Stimulated activated CD8-positive, alpha-beta memory T cell treated with anti-CD3 and anti-CD28 coated beads, Interleukin-15, amount 100 ng/mL, for 4 hours (primary cell): ENCODE measurements at places on chromosomes 13 and 19.

DNA sequence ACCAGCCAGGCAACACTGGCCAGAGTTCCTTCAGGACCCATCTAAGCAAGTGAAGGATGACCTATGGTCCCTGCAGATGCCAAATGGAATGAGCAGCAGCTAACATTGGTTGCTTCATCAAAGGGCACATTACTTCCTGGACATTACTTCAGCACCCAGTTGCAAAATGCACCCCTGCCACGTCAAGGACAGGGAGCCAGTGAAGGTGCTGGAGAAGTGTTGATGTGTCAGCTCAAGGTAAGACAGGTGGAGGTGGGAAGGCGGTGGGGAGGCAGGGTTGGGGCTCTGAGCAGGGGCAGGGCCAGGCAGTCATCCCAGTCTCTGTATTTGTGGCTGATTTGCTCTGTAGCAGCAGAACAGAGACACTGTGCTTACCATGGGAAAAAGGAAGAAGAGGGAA, 14.6 kb downstream of the CSNK1A1L start:
- no peak for DNase-seq

DNA sequence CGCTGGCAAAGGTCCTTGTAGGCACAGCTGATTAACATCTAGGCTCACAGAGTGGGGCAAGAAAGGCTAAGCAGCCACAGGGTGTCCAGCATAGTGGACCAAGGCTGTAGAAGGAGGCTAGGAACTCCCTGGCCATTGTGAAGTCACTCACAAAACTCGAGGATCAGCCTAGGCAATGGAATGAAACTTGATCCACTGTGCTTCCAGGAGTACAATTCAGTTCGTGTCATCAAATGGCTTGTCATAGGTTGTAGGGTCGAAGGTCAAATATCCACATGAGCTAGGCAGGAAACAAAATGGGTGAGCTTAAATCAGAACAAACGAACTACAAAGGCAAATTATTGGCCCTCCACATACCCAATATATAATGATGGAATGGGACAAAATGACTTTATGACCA, 4.4 kb upstream of the FAM187B start:
- no peak for DNase-seq

DNA sequence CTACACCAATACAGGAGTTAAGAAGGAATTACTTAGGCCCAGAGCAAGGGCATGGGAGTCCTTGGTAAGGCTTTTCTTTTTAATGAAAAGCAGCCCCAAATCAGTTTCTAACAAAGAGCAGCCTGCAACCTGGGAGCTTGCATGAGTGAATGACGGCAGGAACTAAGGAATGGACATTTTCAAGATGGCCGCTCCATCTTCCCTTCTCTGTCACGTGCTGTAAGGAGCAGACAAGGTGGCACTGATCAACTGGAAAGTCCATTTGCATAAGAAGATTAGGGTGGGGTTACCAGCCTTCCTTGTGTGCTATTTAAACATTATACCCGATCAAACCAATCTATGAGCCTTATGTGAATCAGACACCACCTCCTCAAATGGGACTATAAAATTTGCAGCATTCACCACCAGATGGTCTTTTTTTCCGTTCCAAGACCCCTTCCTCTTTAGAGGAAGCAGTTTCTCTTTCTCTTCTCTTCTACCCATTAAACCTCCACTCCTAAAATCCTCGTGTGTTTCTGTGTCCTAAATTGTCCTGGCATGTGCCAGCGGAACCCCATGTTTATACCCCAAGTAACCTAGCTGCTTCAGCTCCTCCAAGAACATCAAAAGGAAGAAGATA, 2.8 kb upstream of the SIGLECL1 start:
- DNase-seq, result no peak

GRCh38 chr19:30411714-30412113, 39.5 kb downstream of the ZNF536 start:
- no peak for DNase-seq

DNA sequence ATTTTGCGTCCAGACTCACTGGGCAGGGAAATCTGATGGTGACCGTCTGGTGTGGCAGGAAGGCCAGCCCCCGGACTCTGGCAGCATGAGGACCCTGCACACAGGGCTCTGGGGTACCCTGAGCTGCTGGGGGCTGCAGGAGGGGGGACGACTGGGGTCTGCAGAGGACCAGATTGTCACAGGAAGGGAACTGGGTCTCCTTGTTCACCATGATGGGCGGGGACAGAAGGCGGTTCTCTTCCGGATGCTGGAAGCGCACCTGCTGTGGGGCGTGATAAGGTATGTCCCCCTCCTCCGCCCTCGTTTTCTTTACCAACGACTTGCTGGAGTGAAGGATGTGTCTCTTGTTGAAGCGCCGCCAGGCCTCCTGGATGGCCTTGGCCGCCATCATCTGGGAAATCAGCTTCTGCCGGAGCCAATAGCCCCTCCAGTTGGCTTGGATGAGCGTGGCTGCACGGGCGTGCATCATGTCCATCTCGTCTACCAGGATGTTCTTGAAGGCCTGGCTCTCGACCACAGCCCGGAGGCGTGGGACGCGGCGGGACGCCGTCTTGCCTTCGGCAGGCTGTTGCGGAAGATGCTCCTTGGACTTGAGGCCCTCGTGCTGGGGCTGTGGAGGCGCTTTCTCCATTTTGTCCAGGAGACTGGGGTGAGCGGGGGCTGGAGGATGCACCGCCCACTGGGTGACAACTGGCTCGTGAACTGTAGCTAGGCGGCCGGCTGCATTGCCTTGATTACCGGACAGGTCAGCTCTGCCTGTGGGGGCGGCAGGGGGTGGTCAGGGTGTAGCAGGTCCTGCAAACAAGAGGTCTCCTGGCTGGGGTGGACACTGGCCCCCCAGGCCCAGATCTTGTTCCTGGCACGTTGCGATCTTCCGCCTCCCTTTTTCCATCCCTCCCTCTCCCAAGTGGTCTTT, 7.2 kb downstream of the IQCN start:
- DNase-seq, result no peak

GRCh38 chr19:27962264-27962663, 1250.7 kb downstream of the UQCRFS1 start:
- DNase-seq, result no peak

DNA sequence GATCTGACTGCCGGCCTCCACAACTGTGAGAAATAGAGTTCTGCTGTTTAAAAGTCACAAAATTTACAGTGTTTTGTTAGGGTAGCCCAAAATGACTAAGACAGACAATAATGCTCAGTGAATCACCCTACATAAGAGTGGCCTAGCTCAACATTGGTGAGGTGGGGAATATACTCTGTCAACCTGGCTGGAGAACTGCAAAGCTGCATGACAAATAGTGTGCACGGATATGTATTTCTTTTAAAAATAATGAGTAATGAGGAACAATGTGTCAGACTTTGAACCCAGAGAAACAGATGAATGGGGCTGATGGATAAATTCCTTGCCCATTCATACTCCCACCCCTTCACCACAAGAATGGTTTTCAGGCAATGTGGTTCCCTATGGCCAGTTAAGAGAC, 372.4 kb downstream of the SUCLA2 start:
- DNase-seq, result no peak

- no peak for DNase-seq
Observed at GRCh38 chr13:114015969-114016295, 42.1 kb upstream of the C13orf46 start.

GRCh38 chr13:48561466-48562235, 28.8 kb upstream of the RCBTB2 start:
- no peak for DNase-seq

DNA sequence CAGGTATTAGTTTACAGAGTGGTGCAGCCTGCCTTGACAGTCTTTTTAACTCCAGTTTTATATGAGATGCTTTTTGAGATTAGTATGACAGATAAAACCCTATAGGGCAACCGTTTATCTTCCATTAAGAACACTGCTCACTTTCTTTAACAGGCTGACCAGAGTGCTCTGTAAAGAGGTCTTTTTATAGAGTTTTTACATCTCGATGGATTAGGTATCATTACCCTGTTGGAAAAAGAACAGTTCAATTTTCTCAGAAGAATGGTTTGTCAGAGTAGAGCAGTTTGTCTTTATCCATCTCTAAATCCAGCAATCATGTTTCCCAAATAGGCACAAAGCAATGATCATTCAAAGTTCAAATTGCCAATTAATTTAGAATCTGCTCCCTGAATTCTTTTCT, 395.2 kb upstream of the ARGLU1 start:
- no peak for DNase-seq

DNA sequence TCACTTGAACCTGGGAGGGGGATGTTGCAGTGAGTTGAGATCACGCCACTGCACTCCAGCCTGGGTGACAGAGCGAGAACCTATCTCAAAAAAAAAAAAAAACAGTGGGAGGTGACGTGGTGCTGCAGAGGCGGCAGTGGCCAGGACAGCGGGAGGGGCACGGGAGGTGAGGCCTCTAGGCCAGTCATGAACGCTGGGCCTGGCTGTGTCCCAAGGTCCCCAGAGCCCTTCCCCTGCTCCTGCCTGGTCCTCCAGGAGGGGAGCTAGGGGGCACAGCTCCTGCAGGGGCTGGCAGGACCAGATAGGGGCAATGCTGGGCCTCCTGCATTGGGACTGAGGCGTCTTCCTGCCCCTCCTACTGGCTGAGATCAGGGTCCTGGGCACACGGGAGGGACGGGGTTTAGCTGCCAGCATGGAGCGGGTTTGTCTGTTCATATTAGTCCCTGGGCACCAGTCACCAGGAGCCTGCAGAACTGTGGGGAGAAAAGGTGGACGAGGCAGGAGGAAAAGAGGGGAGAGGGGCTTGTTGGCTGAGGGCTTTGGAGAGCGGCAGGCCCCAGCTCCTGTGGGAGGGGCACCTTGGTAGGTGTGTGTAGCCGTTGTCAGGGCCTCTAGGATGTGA, 4.5 kb downstream of the MAP2K7 start:
- DNase-seq, result no peak

DNA sequence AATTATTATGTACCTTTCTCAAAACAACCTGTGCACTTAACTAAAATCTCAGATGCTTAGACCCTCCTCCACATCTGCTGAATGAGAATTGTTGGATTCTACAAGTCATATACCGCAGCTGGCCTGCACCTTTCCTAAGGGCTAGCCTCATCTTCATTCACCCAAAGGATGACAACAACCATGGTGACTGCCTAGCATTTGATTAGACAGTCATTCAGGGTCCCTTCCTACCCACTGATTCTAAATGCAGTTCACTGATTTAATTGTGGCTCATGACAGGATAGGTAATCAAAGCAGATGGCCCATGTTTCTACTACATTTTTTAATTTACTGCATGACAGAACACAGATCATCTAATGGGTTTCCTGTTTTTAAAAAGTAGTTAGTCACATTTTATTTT, 551.9 kb upstream of the SLC10A2 start:
- no peak for DNase-seq

GRCh38 chr19:3533563-3534216, 5.3 kb upstream of the TEKTIP1 start:
- no peak for DNase-seq

DNA sequence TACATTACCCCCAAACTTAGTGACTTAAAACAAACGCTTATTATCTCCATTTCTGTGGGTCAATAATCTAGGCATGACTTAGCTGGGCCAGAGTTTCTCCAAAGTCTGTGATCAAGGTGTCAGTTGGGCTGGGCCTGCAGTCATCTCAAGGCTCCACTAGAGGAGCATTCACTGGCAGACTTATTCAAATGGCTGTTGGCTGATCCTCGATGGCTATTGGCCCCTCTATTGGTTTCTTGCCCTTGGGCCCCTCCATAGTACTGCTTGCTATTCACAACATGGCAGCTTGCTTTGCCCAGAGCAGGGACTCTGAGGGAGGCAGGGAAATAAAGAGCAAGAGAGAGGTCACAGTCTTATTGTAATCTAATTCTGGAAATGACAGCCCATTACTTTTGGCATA, 57.6 kb downstream of the RCBTB2 start:
- DNase-seq, result no peak

GRCh38 chr13:87736849-87737385, 65.7 kb downstream of the SLITRK5 start:
- no peak for DNase-seq

- no peak for DNase-seq
Observed at GRCh38 chr19:34788074-34788473, 15.1 kb upstream of the ZNF599 start.

- no peak for DNase-seq
Observed at GRCh38 chr13:97339019-97339987, 94.7 kb upstream of the RAP2A start.

GRCh38 chr13:110290826-110291225, 16.1 kb downstream of the COL4A1 start:
- no peak for DNase-seq

DNA sequence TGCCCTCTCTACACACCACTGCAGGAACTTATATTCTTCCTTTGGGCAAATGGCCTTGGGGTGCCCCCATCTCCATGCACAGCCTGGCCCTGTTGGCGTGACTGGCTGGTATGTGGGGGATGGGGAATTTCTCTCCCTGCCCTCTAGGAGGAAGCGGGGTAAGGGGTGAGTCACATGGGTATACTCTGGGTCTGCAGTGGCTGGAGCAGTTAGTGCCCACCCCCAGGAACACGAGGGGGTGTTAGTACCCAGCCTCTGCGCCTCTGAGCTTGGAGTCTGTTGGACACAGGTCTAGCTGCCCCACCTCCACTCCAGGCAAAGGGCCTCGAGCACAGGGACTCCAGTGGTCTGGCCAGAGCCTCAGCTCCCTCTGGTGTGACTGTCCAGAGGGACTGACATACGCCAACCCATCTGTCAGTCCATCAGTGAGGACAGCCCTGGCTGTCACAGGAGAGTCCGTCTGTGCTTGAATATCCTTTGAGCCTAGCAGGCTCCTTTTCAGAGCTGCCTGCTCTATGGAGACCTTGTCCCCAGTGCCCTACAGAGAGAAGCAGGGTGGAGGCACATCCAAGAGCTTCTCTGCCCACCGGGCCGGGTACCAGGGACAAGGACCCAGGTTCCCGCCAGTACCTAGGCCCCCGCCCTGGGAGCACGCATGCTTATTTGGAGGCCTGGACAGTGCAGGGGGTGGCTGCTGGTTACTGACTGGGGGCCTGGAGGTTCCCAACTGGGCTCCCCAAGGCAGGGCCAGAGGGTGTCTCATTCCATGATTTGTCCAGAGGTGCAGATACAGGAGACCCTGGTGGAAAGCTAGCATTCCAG, 66.6 kb downstream of the CHST8 start:
- no peak for DNase-seq
